ENCODE measurements at places on chromosomes 1 and 21.

DNA sequence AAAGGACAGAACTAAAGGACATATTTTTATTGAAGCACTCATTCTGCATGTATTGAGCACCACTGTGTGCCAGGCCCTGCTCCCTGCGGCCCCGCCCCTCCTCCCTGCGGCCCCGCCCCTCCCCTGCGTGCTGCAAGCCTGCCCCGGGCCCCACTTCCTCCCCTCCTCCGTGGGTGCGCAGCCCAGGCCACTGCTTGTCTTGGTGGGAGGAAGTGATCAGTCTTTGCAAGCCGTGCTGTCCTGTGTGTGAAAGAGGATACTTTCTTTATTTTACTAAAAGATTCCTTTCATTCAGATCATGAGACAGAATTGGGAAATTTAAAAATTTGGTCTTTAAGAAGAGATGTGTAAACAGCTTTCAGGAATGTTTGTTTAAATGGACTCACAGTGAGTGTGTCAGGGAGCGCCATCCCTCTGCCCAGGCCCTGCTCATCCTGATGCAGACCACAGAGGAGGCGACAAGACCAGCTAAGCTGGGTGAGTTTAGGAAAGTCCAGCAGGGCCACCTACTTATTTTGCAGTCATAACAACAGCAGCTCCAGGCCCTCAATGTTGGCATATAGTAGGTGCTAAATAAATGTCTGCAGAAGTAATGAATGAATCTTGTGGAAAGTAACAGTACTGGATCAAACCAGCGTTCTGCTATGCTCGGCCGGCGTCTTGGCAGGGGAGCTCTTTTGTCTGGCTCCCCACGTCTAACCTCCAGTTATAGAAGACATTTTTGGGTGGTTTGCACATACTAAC lies 88.3 kb upstream of the SELENON start:
- peak; percentile 40 for DNase-seq

GRCh38 chr1:217857061-217857460 lies 225.9 kb downstream of the SPATA17 start:
- DNase-seq, result no peak

DNA sequence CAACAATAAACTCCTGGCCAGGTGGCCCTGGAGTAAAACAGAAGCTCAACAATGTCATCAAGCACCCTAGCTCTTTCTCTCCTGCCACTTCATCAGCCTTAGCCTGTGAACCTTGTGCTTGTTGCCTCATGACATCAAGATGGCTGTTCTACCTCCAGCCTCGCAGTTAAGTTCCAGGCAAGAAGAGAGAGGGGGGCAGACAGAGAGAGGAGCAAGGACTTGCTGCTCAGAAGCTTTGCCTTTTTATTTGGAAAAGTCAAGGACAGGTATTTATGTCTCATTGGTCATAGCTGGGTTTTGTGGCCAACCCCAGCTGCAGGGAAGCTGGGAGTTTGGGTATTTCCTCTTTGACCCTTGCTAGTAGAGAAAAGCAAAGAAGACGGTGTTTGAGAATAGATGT lies 60.3 kb upstream of the GADD45A start:
- DNase-seq, result no peak

GRCh38 chr1:240319998-240320397 lies 228.3 kb downstream of the FMN2 start:
- no peak for DNase-seq

GRCh38 chr1:88063605-88064004 lies 620.5 kb upstream of the PKN2 start:
- no peak for DNase-seq

DNA sequence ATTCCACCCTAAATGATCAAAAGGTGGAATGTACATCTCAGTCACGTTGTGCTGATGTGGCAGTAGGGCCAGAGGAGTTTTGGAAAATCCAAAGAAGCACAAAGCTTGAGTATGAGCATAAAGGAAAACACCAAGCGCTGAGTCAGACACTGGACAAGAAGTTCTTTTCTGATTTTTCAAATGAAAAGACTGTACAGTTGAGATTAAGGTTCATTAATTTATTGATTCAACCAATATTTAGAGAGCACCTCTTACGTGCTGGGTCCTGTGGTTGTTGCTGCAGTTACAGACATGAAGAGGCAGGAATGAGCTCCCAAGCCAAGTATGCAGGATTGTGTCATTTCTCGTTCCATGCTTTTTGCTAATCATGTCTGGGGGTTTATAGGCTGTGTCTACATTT lies 28.9 kb upstream of the APP start:
- no peak for DNase-seq

- no peak for DNase-seq
Measured at GRCh38 chr1:41645062-41645461, 160.6 kb upstream of the EDN2 start.

DNA sequence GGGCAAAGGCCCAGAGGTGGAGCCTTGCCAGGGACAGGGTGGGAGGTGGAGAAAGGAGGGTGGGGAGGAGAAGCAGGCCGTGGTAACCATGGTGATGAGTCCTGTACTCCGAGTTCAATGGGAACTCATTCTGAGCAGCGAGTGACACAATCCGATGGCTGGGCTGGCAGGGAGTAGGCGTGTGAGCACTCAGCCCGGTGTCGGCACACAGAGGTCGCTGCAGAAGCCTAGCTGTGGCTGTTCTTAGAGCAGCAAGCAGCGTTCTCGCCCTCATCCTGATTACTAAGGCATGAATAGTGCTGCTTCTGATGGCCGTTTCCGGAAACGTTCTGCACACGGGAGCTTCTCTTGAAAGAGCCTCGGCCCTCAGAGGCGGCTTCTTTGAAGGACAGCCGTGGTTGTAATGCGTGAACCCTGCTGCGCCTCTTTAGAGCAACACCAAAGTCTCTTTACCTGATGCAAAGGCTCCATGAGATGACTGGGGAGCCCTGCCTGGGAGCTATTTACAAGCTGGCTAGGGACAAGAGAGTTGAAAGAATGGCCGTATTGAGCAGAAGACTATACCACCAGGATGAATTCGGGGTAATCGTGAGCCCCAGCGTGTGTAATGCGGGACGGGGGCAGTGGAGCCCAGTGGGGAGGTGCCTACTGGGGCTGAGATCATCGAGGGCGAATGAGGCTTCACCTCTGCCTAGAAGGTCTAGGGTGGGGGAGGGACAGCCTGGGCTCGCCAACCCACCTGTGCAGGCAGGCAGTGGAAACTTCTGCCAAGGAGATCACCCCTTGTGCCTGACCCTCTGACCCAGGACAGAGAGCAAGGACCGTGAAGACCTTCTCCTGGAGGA lies 72.8 kb upstream of the PAX7 start:
- DNase-seq, result no peak

DNA sequence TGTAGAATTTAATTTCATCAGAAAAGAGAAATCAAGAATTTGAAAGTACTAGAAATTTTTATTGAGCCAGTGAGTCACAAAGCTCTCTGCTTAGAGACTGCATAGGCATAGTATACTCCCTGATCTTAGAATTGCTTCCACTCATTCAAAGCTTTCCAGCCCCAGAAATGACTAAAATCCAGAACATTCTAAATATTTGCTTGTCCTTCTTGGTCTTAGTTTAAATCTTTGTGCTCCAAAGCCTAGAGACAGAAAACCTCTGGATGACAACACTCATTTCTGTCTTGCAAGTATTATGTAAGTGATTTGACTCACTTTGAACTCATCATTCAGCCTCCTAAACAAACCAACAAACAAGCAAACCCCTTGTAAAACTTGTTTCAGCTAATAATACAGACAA lies 74.2 kb downstream of the PTPRC start:
- DNase-seq, result no peak

GRCh38 chr1:18304151-18304869 lies 176.4 kb upstream of the KLHDC7A start:
- DNase-seq, result no peak

- no peak for DNase-seq
Measured at GRCh38 chr1:82464362-82465001, 663.7 kb downstream of the ADGRL2 start.

DNA sequence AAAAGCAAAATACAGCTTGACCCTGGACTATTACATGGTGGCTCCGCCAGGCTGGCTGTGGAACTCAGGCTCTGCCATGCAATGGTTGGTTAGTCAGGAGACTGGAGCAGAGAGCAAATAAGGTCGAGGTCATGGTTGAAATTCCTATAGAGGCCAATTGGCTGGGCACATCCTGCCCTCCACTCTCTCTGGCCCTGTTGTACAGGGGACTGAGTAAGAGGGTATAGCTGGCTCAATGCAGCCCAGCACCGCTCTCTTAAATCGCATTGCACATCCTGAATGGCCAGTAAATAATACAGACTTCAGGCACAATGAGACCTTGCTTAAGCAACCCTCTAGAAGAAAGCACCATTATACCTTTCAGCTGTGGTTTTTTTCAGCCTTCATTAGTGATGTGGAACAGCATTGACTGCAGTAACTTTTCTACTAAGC lies 59.3 kb upstream of the PPP2R5A start:
- no peak for DNase-seq

DNA sequence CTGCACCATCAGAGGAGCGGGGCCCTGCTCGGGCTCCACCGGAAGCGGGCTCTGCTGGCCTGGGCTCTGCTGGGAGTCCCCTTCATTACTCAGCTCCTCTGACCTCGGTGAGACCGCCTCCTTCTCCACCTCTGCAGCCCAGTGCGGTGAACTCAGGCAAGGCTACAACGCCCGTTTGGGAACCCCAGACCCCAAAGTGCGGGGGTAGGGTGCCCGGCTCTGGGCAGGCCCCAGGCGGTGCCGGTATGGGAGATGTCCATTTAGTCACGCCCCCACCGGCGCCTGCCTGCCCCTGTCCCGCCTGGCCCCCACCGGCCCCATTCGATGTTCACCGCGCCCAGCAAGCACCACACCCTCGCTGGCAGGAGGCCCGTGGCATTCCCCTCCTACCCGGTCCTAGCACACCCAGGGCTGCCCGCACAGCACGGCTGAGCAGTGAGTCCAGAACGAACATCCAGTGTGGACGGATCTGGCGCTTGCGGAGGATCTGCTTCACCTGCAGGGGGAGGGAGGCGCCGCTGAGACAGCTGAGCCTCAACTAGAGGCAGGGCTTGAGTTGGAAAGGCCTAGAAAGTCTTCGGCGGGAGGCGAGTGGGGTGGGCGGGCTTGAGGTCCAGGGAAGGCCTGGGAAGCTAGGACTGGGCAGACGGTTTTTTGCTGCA lies 10.0 kb downstream of the MAP3K6 start:
- DNase-seq, result no peak

DNA sequence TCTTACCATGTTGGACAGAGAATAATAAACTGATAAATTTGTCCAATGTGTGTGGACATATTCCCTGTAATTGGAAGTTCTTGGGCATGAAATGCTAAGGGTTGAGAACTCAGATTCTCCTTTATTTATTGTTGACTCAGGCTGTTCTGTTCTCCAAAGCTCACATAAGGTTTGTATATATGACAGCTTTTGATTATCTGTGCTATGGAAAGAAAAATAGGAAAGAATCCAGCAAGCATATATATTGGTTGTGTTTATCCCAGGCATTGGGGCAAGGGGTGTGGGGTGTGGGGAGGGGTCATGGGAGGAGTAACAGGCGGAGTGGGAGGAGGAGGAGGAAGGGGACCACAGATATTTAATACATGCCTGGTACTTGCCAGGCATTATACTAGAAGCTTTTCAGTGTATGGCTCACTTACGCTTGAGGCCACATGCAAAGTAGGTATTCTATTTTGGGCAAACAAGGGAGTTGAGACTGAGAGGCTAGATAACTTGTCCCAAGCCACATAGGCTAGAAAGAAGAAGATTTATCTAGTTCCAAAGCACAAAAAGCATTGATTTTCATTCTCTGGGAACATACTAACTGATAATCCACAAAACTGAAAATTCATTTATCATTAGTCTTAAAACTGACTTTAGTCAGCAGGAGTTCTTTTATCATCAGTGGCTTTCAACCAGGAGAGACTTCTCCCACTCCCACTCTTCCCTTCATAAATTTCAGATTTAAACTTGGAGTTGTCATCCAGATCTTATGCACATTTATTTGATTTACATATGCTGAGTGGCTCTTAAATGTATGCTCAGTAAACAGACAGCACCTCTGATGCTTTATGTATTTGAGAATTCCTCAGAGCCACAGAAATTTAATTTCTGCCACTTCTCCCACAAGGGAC lies 27.2 kb downstream of the NGF start:
- no peak for DNase-seq

DNA sequence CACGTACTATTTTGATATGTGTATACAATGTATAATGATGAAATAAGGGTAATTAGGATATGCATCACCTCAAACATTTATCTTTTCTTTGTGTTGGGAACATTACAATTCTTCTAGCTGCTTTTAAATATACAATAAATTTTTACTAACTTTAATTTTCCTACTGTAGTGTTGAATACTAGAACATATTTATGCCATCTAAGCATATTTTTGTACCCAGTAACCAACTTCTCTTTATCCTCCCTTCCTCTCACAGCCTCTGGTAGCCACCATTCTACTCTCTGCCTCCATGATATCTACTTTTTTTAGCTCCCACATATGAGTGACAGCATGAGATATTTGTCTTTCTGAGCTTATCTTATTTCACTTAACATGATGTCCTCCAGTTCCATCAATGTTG lies 468.0 kb downstream of the COL11A1 start:
- no peak for DNase-seq

DNA sequence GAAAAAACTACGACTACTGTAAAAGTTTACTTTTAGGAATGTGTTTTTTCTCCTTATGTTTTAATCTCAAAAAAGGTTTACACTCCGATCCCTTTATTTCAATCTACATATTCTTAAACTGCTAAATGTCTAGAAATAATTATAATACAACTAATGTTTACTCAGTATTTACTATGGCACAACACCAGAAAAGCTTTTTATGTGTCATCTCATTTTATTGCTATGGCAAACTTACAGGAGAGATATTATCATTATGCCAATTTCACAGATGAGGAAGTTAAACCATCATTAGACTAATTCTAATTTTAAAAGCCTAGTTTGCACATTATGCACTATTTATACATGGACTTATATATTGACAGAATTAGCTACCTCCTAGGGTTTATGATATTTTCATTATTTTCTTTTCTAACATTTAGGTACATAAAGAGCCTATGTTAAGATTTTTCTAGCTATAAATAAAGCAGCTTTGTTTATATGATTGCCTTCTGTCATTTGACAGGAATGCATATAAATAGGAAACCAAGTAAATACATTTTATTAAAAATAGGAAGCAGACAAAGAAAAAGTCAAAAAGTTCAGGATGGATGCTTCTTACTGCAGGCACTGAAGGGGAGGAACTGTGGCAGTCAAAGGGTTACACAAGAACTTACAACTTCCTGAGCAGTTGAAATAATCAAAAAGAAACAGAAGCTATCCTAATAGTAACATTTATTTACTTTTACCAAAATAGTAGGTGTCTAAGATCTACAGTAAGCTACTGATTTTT lies 442.4 kb downstream of the LTN1 start:
- no peak for DNase-seq

All from AML-193 (cell line).